NCI-H187 (cell line): ENCODE measurements at places on chromosomes 4 and X.

- DNase-seq = no peak
These were observed 4.0 kb downstream of the HERC6 start for GRCh38 chr4:88382621-88383020.

GRCh38 chr4:54077812-54078211, 13.4 kb upstream of the CHIC2 start:
- DNase-seq = no peak

- no peak for DNase-seq
These were observed 312.7 kb upstream of the PPARGC1A start for GRCh38 chr4:24202579-24202978.

- DNase-seq = no peak
These were observed 64.8 kb downstream of the PLS3 start for GRCh38 chrX:115625572-115626301.

GRCh38 chr4:24846716-24847115, 51.3 kb downstream of the SOD3 start:
- DNase-seq = no peak

DNA sequence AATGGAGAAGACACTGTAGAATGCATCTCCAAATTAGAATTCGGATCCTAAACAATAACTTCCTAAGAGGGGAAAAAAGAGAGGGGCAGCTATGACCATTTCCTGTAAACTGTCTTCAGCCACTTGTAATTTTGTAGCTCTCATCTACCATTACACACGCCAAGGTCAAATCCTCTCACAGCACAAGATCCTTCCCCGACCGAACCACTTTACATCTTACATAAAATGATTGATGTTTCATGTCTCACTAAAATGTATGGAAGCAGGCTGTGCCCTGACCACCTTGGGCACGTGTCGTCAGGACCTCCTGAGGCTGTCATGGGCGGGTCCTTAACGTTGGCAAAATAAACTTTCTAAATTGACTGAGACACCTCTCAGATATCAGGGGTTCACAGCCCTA, 24.1 kb upstream of the PBDC1 start:
- no peak for DNase-seq

DNA sequence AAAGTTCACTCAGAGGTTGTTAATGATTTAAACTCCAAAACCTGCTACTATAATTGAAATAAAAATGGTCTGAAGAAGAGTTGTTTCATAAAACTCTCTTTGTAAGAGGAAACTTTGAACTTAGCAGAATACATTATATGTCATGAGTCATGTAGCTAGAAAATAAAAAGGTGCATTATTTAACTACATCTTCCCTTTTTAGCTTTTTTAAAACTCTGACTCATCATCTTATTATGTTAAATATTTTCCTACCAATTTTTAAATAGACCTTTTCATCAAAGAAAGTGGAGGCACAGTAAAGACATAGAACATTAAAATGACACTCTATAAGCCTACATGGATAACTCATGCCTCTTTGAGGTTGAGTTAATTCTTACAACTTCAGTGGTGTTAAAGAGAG, 1.2 kb upstream of the ZNF827 start:
- DNase-seq = no peak

DNA sequence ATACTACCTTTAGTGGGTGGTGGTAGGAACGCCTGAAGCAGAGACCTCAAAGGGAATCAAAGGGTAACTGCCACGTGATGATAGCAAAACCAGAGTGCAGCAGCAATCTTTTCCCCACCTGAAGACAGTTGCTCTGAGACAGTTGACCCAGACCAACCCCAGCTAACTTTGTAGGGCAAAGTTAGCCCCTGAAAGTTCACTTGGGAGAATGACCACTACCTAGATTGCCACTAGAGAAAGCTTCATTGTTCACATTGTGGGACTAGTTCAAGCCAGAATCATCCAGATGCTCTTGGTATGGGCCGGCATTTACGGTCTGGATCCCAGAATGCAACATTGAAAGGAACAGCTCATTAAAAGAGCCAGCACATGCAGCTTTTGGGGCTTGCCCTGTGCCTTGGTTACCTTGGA, 4.1 kb downstream of the SEPTIN6 start:
- no peak for DNase-seq

DNA sequence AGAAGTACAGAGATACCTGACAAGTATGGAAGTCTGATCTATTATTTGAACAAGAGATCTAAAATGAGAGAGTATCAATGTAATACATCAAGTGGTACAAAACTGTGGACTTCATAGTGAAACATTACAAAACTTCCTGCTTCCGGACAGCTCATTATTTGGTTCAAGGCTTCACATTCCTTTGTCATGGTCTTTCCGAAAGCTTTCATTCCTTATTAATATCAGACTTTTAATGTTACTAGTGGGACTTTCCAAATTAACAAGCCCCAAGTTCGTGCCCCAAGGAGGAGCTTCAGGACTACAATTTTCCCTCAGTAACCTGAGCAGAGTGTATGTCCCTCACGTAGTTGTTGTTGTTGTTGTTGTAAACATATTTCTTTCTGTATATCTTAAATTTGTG, 1.2 kb downstream of the CHIC2 start:
- DNase-seq = no peak

- DNase-seq = no peak
These were observed 55.2 kb upstream of the TBC1D9 start for GRCh38 chr4:140811429-140811828.

DNA sequence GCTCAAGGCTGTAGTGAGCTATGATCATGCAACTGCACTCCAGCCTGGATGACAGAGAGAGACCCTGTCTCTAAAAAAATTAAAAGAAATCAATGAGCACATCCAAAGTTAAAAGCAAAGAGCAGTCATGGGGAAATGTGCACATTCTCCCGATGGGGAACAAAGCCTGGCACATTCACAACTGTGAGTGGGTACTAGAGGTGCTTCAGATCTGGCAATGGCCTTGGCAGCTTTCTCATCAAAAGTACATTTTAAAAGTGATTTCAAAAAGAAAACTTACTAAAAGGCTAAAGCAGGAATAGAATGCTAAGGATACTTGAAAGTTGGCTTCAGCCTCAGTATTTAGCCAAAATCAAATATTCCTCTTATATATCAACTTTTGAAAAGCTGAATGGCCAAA, 145.9 kb upstream of the MAOA start:
- DNase-seq = no peak

DNA sequence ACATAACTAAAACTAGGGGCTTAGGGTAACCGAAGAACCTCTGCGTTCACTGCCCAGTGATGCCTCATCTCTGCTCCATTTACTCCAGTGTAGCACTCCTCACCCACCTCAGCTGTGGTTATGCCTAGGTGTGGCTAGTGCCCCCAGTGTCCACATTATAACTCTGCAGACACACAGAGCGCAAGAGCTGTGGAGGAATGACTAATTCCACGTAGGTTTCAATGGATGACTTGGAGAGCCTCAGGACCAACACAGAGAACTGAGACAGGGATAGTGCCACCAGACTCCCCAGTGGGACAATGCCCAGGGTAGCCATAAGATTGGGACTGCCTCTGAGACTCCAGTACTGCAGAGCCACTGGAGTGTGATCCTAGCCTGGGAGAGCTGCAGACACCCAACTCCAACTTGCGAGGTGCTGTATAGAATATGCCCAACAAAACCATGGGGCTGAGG, 542.4 kb upstream of the DIPK2B start:
- no peak for DNase-seq

DNA sequence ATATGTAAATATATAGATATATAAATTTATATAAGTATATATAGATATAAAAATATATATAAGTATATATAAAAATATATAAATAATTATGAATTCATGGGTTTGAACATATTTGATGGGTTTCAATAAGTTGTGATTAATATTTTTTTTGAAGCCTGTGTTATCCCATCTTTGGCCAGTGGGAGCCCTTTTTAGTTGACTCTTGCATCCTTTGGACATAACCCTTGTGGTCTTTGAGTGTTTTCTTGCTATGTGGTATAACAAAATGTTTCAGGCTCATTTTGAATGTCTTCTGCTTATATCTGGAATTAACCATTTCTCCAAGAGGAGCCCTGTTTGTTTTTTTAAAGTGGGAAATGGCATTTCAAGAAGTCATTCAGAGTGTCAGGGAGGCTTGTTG, 15.2 kb downstream of the SNX25 start:
- no peak for DNase-seq

- DNase-seq = no peak
These were observed 4.7 kb downstream of the NEUROG2 start for GRCh38 chr4:112511093-112511802.

DNA sequence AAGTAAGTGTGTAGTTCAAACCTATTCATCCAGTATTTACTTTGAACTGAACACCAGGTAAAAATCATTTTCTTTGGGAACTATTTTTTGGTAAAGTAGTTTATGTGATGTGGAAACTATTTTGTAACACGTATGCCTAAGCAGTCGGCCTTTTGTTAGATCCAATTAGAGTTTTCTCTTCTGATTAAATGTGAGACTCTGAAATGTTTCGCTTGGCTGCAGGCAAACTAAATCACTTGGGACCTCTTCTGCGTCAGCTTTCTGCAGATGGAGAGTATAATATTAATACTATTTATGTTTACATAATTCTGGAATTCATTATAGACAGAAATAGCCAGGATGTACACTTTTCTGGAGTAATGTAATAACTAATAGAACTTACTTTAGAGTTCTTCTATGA, 46.9 kb downstream of the BMPR1B start:
- DNase-seq = no peak

DNA sequence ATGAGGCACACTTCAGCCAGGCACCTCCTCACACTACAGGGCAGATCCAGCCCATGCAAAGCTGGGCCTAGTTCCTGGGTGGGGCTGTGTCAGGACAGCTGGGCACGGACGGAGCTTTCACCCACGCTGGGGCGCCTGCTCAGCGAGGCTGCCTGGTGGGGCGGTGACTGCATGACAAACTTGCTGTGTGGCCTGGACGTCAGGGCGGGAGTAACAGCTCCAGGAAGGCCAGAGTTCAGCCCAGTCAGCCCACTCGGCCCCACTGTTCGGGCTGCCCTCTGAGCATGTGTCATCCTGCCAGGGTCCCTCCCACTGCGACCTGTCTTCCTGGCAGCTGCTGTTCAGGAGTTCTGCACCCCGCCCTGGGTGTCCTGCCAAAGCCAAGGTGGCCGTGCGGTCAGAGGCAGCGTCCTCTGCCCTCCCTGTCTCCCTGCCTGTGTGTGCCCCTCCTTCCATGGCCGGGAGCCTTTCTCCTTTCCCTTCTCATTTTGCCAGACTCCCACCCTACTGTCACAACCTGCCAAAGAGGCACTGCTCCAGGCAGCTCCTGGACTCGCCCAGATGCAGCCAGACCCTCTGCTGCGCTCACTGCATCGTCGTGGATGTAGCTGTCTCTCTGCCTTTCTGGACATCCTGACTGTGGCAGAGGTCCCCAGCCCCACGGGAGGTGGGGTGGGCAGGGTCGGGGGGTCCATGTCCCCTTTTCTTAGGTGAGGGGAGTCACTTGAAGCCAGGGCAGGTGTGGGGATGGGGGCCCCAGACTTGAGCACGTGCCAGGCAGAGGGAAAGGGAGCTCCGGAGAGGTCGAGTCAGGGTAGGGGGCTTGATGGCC, 33.0 kb upstream of the KIAA0232 start:
- no peak for DNase-seq

DNA sequence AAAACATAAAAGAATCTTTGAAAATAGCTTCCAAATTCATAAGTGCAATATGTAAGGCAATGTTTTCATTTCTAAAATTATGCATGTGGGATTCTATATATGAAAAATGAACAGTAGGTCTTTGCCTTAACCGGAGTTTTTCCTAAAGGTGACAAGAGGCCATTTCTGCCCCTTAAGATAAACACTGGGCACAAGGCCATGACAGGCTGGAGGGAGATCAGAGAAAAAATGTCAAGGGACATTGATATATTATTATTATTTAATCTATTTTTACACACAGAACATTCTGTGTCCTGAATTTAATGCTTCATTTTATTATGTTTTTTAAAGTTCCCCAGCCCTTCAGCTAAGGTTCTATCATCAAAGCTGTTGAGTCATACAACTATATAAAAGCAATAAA, 118.8 kb downstream of the CHM start:
- no peak for DNase-seq

DNA sequence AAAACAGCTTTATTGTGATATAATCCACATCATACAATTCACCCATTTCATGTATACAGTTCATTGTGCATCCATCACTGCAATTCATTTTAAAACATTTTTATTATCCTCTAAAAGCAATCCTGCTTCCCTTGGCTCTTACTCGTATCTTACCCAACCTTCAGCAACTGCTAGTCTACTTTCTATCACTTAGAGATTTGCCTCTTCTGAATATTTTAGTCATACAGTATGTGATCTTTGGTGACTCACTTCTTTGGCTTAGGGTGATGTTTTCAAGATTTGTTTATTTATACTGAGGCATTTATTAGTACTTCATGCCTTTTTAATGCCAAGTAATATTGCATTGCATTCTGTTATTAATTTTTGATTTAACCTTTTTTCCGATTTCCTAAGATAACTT, 15.0 kb upstream of the MSMO1 start:
- DNase-seq = no peak

GRCh38 chrX:115553171-115553570, 7.8 kb upstream of the PLS3 start:
- no peak for DNase-seq

DNA sequence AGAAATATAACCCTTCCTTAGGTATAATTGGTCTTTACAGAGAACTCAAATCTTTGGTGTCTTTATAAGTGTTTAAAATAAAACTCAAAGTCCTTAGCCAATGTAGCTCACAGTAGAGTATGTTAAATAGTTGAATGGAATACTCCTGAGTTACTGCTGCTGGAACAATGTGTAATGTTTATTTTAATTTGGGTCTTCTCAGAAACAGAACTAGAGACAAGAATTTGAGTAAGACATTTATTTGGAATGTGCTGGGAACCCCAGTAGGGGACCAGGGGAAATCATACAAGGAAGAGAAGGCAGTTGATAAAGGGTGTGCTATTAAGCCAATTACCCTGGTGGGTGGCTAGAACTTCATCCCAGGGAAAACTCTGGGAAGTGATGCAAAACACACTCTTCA, 240.4 kb upstream of the LDB2 start:
- DNase-seq = no peak

GRCh38 chr4:56640621-56641493, 40.2 kb downstream of the HOPX start:
- no peak for DNase-seq

DNA sequence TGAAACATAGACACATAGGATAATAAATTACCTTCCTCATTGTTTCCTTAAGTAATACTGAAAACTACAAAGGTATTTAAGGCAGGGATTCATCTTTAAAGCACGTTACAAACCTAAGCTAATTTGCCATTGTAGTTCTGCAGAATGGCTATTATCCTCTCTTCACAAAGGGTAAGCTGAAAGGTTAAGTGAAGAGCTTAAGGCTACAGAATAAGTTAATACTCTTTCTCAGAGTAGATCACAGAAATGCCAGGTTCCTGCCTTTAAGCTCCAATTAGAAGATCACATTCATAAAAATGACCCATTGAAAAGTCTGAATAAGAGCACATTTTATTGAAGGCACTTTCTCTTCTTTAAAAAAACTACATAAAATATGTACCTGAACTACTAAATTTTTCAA, 42.1 kb upstream of the PRDM5 start:
- DNase-seq = no peak

DNA sequence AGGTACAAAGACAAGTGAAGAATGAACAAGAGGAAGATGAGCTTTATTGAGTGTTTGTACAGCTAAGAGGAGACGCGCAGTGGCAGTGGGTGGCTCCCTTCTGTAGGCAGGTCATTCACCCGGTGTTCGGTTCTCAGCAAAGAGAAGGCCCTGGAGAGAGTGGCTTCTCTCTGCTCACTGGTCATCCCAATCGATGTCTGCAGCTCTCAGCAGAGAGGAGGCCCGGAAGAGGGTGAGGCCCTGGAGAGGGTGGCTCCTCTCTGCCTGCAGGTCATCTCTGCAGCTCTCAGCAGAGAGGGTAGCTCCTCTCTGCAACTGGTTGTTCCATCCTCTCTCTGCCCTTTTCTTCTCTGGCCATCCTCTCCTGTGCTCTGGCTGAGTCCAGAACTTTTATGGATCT, 126.5 kb downstream of the UGT8 start:
- DNase-seq = no peak
